ENCODE measurements at places on chromosomes 7 and 10.

DNA sequence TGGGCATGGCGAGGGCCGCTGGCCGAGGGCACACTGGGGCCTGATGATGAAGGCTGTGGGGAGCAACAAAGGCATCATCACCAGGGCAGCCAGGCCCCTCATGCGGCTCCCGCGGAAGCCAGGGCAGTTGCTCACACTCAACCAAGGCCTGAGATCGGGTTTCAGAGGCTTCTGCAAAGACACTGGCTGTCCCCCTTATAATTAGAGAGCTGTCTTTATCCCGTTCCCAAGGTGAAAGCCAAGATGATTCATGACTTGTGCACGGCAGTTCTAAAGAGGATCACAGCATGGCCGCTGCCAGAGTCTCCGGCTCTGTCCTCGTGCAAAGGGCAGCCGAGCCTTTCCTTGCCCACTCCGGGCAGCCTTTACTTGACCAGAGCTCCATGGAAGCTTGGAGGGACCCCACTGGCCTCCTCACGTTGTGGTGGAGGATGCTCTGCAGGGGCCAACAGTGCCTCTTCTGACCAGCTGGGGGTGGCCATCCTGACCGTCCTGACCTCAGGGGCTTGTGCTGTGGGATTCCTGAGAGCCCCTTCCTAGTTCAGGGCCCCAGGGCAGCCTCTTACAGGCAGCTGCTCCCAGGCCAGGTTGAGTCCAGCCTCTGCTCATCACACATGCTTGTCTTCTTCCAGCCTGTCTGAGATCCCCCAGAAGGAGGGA is 82.3 kb downstream of the PRKAG2 start:
- DNase-seq = no peak

DNA sequence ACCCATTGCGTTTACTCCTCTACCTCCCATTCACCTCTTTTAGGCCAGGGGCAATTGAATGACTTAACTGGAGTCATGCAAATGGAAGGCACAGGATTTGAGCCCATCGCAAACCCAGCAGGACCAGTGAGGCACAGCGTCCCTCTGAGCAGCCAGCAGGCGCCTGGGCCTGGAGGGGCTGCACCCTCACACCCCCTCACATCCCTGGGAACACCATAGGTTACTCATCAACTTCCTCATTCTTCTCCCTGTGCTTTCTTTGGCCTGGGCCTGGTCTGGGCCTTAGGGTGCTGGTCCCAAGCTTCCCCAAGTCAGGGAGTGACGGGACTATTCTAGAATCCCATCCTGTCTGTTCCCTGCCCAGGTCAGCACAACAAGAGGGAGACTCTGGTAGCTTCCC is 169.4 kb upstream of the EEPD1 start:
- DNase-seq = no peak

DNA sequence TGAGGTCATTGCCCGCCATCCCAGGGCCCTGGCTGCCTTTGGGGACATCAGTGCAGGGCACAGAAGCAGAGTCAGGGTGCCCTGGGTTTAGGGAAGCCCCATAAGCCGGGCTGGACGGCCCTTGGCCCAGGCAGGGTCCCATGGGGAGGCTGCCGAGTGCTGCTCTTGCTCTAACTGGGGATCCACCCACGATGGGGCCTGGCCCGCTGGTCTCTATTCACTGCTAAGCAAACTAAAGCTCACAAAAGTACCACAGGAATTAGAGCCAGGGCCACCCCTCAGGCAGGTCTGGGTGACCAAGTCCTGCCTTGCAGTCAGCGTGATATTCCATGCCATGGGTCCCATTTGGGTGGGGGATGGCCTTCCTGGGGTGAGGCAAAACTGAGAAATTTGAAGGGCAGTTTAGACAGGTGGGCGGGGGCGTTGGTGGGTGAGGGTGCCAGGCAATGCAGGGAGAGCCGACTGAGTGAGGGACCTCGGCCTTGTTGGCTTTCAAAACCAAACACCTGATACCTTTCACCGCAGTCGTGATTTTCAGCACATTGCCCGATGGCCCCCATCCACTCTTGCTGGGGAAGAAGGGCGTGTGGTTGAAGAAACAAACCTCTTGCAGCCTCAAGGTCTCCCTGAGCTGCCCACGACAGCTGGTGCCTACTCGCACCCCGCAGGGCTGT is 92.8 kb upstream of the PPIF start:
- DNase-seq = peak; percentile 62

- no peak for DNase-seq
Measured at GRCh38 chr7:5387711-5388245, 35.9 kb downstream of the TNRC18 start.

DNA sequence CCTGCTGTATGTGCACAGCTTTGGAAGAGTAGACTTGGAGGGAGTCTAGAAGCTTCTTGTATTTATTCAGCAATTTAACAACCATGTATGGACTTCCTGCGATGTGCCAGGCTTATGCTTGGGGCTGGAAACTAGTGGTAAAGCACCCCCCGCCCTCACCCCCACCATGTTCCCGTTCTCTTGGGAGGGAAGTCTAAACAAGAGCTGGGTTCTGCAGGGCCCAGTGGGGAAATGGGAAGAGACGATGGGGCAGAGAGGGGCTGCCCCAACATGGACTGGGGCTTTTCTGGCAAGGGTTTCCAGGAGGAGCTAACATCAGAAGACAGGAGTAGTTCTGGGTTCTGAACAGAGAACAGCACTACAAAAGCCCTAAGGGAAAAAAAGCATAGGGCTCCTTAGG is 8.0 kb downstream of the RASSF4 start:
- DNase-seq = no peak

DNA sequence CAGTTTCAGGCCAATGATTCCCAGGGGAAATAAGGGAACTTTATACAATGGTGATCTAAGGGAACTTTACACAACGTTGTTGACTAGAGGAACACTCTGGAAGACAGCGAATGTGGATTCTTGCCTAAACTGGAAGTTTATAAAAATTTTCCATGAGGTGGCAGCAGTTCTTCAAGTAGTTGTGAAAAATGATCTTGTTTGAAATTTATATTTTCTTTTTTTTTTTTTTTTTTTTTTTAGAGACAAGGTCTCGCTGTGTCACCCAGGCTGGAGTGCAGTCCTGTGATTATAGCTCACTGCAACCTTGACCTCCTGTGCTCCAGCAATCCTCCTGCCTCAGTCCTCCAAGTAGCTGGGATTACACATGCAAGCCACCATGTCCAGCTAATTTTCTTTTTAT is 32.1 kb upstream of the GTF2I start:
- DNase-seq = peak; percentile 38

DNA sequence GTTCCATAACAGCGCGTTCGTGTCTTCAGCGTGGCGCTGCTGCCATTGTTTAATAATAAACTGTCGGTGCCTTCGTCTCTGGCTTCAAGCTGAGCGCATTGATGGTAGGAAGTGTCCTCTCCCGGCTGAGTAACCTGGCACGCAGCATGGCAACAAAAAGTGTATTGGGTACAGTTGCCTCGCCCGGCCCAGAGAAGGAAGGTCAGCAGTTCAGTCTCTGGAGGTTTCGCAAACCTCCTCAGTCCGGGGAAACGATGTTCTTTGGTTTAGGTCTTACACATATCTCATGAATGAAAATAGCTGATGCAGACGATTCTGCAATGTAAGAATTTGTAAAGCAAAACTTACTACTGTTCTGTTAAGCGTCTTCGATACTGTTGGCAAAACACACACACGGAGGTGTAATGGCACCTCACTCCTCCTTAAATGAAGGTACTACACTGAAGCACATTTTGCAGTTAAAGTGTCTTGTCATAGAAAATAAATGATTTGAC is 739 bp upstream of the CCDC186 start:
- peak; percentile 70 for DNase-seq

DNA sequence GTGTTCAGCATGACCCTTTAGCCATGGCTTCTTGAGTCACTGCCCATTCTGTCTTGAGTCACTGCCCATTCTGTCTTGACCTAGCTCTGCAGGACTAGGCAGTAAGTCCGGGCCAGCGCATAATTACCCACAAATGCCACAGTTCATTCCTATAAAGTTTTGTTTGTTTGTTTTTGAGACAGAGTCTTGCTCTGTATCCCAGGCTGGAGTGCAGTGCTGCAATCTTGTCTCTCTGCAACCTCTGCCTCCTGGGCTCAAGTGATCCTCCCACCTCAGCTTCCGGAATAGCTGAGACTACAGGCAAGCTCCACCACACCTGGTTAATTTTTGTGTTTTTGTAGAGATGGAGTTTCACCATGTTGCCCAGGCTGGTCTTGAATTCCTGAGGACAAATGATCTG is 32.7 kb upstream of the TARP start:
- DNase-seq = no peak

- DNase-seq = peak; percentile 33
Measured at GRCh38 chr7:132141109-132141508, 435.2 kb downstream of the PLXNA4 start.

GRCh38 chr10:34506786-34507185 is 308.3 kb downstream of the PARD3 start:
- DNase-seq = no peak

DNA sequence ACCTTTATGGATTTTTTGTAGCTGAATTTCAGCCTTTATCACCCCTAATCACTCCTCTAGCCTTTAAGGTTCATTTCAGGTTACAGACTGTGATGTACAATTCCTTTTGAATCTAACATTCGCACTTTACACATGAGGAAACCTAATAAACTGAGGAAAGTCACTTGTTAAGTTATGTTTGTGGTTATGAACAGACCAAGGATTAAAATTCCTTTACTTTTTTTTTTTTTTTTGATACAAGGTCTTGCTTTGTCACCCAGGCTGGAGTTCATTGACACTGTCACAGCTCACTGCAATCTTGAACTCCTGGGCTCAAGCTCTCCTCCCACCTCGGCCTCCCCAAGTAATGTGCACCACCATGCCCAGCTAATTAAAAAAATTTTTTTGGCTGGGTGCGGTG is 3.6 kb downstream of the MCU start:
- no peak for DNase-seq

DNA sequence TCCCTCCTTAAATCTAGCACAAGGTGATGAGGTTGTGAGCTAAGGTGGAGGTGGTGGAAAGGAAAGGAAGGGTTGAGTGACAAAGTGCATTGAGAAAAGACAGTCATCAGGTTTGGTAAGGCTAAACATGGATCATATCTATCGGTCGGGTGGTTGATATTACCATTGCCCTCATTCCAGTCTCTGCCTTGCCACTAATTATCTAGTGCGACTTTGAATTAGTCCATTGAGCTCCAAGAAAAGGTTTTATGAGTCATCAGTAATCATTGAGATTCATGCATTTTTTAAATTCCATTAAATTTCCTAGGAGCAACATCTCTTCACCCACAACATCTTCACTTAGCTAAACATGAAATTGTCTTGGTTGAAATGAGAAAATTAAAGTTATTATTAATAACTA is 68.9 kb upstream of the FRMD4A start:
- DNase-seq = no peak

GRCh38 chr7:74266191-74266963 is 12.2 kb upstream of the RFC2 start:
- DNase-seq = no peak

GRCh38 chr10:123563581-123563855 is 102.6 kb upstream of the GPR26 start:
- no peak for DNase-seq

DNA sequence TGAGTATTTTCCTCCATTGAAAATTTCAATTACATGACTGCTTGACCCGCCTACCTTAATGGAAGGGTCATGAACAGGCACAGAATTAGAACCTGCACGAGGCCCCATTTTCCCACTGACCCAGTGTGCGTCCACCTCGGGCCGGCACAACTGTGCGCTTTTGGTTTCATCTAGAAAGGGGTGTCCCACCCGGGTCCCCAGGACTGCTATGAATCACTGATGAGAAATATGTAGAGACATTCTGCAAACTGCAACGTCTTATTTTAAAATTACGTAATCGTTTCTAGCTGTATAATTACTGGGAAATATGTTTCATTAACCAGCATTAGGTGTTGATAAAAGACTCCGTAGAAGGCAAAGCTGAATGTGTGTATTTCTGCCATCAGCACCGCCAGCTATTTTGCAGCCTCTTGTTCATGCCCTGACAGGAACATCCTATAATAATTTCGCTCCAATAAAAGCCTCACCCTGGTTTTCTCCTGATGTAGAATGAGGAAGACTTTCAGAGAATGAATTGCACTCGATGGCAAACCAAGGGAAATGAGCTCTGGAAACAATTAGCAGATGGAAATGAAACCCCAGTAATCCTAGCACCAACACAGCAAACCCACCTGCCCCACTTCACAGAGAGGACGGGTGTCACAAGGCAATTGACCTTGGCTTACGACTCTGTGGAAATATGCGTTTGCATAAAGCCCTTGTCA is 562.1 kb downstream of the DNAJB6 start:
- DNase-seq = no peak
